Astrocyte (in vitro differentiated cells and primary cell): ENCODE measurements at places on chromosomes 12 and 14.
A peak's percentile ranks its signal among the peaks of the same experiment; 100 is the strongest.

DNA sequence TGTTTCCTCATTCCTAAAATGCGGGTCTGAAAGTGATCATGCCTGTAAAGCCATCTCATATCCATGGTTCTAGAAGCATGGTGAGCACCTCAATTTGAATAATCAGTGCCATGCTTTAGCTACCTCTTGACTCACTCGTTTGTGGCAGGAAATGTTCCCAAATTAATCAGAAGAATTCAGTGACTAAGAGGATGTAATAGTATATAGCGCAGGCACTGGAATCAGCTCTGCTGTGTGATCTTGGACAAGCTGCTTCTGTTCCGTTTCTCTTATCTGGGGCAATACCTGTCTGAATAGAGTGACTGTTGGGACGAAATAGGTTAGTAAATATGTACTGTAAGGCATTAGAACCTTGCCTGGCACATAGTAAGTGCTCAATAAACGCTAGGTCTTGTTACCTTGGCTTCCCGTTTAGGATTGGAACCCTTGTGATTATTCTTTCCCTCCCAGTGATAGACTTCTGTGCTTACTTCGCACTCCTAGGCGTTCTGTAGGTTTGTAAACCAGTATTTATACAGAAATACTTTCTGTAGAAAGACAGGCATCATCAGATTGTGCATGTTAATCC, 820 bp upstream of the SMAGP start:
- DNase-seq = peak; percentile 87

GRCh38 chr12:64730588-64730969, 28.6 kb downstream of the GNS start:
- DNase-seq = no peak

DNA sequence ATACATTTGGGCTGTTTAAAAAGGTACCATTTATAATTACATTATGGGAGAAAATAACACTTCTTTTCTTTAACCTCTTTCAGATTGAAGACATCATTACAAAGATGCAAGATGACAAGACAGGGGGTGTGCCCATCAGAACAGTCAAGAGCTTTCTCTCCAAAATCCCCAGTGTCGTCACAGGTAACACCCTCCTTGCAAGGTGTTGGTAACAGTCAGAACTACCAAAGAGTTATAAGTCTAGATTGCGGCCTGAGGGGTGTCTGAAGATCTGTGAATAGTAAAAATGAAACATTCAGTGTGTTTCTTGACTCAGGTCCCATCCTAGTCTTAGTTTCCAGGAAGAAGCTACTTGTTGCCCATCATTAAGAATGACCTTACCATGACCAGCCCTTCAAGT, 419.8 kb downstream of the RGS6 start:
- no peak for DNase-seq

- no peak for DNase-seq
Observed at GRCh38 chr12:15547063-15547462, 224.8 kb downstream of the PTPRO start.

GRCh38 chr14:96512122-96512521, 9.9 kb downstream of the PAPOLA start:
- DNase-seq = no peak

DNA sequence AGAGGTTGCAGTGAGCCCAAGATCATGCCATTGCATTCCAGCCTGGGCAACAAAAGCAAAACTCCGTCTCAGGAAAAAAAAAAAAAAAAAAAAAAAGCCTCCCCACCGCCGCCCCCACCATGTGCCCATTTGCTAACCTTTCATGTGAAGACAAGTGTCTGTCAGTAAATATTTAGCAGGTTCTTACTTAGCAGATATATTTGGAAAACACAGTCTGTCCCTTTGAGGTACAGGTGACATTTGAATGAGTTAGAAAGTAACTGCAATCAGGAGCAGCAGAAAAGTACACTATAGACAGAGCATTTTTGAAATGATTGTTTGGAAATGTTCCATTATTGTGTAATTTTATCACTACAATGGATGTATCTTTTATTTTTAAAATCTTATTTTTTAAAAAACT, 119.7 kb downstream of the FGD4 start:
- no peak for DNase-seq

DNA sequence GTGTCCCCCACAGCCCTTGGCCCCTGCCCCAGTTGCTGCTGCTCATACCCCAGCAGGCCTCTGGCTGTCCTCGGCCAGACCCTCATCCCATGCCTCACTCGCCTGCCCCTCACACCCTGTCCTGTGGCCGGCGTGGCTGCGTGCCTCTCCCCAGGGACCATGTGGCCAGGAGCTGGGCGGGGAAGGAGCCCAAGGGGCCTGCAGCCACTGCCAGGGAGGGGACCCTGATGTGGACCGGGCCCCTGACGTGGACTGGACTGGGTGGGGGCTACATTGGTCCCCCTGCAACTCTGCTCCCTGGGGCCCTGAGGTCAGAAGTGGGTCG, 10.9 kb downstream of the FBRSL1 start:
- no peak for DNase-seq

GRCh38 chr12:30564394-30564793, 131.3 kb downstream of the IPO8 start:
- DNase-seq = no peak

DNA sequence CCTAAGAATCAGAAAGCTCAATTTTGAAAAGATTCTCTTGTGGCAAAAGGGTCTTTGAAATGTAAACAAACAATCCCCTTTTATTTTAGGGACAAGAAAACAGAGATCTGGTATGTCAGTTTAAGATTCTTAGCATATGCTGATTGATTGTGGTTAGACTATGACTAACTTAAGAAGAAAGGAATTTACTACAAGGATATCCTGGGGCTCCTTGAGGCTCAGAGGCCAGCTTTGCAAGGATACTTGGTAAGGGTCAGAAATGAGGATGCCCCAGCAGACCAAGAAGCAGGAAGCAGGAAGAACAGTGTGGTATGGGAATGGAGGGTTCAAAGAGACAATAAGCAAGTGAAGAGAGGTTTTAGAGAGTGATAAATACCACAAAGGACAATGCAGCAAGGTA, 474.6 kb downstream of the ETNK1 start:
- DNase-seq = peak; percentile 52

DNA sequence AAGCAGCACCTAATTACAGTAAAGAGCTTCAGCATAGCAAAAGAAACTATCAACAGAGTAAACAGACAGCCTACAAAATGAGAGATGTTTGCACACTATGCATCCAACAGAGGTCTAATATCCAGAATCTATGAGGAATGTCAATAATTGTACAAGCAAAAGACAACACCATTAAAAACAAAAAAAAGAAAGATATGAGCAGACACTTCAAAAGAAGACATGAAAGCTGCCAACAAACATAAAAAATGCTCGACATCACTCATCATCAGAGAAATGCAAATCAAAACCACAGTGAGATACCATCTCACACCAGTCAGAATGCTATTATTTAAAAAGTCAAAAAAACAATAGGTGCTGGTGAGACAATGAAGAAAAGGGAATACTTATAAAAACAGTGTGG, 273.1 kb downstream of the TMTC2 start:
- DNase-seq = no peak

DNA sequence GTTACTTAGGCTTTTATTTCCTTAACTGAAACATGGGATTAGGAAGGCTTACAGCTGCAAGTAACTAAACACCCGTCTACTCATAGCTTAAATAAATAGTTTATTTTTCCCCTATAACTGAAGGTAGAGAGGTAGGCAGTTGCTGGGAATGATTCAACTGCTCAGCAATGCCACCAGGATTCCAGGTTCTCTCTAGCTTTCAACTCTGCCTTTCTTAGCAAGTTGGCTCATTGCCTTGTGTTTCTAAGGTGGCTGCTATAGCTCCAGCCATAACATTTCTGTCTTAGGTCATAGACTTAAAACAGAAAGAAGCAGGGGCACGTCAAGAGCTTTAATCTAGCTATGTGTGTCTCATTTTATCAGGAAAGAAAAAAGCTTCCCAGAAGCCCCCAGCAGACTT, 103.7 kb upstream of the MDM1 start:
- peak; percentile 83 for DNase-seq

- DNase-seq = peak; percentile 97
Observed at GRCh38 chr14:22824711-22825359, 4.9 kb upstream of the MRPL52 start.
